SIG-M5 (cell line): ENCODE measurements at places on chromosomes 4 and X.
A peak's percentile ranks its signal among the peaks of the same experiment; 100 is the strongest.

DNA sequence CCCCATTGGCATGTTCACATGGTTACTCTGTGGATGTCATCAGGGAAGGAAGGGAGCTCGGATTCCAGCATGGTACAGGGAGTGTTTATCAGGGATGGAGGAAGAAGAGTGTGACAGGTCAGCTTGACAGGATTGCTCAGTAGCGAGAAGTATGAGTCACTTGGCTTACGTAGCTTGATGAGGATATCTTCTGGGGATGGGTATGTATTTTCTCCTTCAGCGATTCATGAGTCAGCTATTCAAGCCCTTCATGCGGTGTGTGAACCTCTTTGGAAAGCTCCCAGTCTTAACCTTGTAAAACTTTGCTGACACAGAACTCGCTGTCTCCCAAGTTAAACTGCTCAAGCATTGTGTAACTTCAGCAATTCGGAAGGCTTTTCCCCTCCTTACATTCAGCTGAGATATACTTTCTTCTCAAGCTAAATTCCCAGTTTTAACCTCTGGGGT is 275.4 kb downstream of the ARHGAP10 start:
- no peak for DNase-seq

DNA sequence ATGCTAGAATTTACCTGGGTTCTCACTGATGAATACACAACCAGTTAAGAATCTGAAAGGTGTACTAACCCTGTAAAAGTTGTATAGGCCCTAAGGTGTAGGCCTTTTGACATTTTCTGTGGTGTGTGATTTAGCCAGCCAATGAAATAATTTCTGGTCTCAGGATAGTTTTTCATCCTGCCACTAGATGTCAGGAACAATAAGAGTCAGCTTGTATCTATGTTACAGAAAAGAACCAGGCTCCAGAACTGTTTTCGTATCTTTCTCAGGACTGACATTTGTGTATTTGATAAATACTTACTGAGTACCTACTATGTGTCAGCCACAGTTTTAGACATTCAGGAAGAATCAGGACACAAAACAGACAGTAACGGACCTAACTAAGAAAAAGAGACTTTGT is 673.6 kb upstream of the TENM3 start:
- DNase-seq = no peak

GRCh38 chr4:25043548-25043947 is 12.8 kb upstream of the LGI2 start:
- DNase-seq = no peak

DNA sequence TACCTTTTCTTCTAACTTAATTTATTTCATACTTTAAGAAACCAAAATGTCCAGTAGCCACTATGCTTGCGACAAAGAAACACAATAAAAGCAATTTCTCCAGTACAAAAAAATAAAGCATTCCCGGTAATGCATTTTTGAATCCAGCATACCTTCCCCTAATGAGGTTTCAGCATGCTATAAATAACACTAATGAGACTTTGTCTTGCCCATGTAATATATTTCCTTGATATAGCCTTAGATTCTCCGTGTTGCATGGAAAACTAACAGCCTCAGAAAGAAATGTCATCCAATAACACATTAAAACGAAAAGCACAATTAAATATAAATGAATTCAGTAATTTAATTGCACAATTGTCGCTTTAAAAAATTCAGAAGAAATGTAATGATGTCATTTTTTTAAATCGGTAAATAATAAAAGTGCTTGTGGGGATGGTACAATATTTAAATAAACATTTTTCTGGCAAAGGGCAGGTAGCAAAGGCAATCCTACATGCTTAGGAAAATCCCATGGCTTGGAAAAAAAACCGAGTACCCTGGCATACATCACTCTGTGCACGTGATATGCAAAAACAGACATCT is 225.2 kb upstream of the PPARGC1A start:
- DNase-seq = no peak

GRCh38 chr4:160129439-160129838 is 1026.6 kb downstream of the RAPGEF2 start:
- DNase-seq = no peak

- no peak for DNase-seq
Observed at GRCh38 chr4:38600575-38600974, 63.4 kb upstream of the KLF3 start.

DNA sequence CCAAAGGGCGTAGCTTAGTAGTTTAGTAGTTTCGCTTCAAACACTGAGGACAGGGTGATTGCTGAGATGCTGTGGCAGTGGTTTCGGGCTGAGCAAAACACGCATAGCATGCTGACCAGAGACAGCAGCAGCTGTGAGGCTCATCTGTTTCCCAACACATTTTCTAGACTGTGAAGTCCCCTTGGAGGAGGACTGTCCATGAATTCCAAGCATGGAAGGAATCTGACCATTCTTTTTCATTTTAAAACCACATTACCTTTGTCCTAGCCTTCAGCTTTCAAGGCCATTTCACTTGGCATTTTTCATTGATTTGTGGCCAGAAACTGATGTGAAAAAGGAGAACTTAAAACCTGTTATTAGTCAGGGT is 240.9 kb downstream of the PALLD start:
- DNase-seq = no peak

- DNase-seq = no peak
Observed at GRCh38 chrX:68183612-68184214, 249.6 kb downstream of the OPHN1 start.

GRCh38 chrX:23978491-23978890 is 48.5 kb downstream of the KLHL15 start:
- no peak for DNase-seq

- no peak for DNase-seq
Observed at GRCh38 chr4:166279261-166279660, 406.2 kb downstream of the TLL1 start.

- no peak for DNase-seq
Observed at GRCh38 chrX:114774691-114775090, 190.8 kb downstream of the HTR2C start.

DNA sequence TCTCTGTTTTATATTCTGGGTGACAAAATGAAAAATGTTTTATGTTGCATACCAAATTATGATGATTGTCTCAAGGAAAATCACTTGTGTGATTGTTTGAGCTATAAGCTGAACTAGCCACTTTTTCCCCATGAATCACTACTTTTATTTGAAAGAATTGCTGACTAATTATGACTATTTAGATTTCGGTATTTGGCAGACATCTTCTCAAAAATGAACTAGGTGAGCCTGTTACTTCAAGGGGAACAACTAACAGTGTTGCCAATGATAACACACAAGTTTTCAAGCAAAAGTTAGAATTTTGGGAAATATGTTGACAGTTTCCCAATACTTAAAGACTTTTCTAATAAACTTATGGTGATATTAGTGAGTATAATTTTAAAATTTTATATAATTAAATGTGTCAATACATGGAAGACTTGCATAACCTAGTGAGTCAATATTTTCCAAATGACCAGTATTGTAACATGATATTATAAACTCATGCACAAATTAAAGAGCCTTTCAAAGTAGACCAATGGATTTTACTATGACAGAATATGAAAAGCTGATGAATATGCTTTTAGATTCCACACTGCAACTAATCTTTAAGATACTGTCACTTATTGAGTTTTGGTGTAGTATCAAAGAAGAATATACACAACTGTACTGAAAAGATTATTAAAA is 187.7 kb upstream of the GATB start:
- DNase-seq = no peak

- no peak for DNase-seq
Observed at GRCh38 chr4:169975838-169976796, 50.1 kb downstream of the MFAP3L start.

GRCh38 chrX:115571712-115572111 is 10.7 kb downstream of the PLS3 start:
- no peak for DNase-seq

DNA sequence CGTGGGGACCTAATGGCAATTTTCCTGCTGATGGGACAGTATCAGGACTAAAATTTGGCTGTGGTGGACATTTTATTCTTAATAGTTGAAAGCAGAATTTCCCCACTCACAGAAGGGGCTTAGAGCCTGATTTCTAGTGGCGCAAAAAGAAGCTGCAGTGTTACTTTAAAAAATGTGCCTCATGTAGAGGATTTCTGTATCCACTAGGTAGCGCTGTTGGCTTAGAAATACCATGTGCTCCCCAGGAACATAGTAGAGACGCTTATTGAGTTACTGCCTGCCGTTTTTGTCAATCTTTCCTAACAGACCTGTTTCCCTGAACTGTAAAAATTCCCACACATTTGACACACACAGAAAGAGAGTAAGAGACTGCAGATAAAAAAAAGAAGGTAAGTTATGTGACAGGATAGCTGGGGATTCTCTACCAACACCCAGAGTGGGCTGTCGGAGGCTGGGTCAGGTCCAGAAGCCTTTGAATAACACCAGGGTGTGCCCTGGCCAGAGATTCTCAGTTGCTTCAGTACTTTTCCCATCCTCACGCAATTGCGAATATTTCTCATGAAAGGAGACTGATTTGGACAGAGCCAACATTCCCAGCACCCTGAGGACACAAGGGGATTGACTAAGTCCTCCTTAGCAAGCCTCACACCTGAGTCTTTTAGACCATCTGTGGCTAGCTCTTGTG is 88.4 kb downstream of the ZXDA start:
- no peak for DNase-seq

DNA sequence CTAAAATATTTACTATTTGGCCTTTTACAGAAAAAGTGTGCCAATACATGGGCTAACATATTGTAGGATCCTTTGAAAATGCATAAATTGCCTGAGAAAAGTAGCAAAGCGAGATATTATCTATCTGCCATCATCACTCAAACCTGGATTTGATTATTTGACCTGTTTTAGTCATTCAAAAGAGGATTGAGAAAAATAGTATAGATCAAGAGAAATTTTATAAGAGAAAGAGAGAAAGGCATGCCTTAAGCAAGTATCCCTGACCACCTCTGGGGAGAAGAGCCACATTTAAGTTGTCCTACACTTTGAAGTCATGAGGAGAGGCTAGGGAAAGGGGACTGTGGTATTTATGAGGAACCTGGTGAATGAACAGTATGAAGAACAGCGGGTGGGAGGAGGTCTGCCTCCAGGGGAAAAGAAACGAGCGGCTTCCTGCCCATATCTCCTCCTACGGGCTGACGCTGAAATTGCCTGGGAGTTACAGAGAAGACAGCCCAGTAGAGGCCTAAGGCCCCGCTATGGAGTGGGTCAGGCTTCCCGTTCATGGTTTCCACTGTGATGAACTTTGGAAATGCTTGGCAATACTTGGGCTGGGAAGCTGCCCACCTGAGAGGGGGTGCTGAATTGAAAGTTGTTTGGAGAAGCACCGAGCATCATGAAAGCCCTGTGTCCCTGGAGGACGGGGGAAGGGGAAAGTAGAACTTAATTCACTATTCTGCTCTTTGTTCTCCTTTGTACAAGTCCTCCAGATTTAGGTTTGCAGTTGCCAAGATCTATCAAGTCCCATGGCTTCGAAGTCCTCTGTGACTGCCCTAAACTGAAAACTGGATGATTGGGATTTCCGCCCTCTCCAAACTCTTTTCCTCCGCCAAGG is 106.9 kb upstream of the ACSL4 start:
- DNase-seq = peak; percentile 4

- no peak for DNase-seq
Observed at GRCh38 chr4:80196259-80196921, 913 bp upstream of the PRDM8 start.
